Hippocampal formation (tissue), 2 donors: ENCODE measurements at places on chromosomes 3 and 15.

DNA sequence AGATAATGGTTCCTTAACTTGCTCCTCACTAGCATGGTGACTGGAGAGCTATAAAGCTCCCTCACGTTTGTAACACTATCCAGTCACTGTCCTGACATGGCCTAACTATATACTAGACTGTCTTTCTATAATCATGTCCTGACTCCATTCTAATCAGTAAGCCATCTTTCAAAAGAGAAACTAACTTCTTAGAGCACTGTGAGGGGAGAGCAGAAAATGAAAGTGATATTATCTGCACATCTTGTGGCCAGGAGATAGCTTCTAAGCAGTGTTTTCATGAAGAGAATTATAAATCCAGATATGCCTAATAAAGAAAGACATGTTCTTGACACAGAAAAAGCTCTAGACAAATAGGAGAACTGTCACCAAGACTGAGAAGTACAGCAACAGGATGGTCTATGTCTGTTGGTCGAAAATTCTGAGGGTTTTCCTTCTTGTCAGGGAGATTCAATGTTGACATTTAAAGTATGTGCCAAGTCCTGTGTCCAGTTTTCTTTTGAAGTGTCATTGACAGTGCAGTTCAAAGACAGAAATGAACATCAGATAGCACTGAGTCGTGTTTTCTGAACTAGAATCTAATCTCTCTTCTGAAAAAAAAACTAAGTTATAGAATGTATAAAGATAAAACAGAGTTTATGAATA is 230.6 kb upstream of the PEX5L start:
- DNase-seq = no peak

DNA sequence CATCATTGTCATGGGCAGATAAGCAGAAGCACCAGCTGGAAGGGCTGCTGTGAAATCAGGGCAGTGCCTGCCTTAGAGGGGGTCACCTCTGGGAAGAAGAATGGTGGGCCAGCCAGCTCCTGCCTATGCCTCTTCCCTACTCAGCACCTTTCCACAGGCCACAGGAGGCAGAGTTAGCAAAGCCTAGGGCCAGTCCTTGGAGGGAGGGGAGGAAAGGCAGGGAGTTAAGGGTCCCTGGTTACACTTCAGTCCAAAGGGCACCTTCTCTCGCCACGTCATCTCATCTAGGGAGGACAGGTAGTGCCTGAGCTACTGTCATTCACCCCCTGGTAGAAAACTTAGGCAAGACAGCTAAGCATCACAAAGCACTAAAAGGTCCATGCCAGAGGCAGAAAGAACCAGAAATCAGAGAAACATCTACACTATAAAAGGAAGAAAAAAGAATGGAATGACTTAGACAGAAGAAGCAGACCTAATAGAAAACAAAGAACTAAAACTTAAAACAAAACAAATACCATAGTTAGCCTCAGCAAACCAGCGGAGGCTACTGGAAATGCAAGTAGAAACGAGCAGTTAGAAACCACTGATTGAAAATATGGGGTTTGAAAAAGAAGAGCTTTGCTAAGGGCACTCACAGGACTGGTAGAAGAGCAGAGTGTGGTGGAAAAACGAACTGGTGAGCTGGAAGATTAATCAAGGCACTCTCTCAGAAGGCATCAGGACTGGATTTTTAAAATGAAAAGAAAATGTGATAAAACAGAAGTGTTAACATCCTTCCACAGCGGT is 84.2 kb downstream of the OSBPL10 start:
- DNase-seq = no peak

- DNase-seq = no peak
These were observed 168.7 kb upstream of the TMCO5A start for GRCh38 chr15:37765786-37766185.

DNA sequence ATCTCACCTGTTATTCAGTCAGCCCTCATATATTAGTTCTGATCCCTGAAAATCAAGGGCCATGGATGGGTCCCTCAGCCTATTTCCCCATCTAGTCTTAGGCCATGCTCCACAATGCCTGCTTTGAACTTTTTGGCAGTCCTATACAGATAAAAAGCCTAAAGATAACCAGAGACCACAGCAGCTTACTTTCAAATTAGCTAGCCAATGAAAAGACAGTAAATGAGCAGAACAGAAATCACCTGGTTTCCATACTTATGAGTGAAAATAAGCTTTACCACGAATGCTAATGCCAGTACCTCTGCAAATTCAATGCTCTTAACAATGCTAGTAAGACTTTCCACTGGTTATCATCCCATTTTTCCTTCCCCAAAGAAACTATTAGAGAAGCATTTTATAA is 141.6 kb upstream of the SPRED1 start:
- DNase-seq = no peak

GRCh38 chr3:179735321-179735720 is 82.5 kb downstream of the USP13 start:
- DNase-seq = no peak

- DNase-seq = no peak
These were observed 905 bp downstream of the HOMER2 start for GRCh38 chr15:82951472-82952157.

DNA sequence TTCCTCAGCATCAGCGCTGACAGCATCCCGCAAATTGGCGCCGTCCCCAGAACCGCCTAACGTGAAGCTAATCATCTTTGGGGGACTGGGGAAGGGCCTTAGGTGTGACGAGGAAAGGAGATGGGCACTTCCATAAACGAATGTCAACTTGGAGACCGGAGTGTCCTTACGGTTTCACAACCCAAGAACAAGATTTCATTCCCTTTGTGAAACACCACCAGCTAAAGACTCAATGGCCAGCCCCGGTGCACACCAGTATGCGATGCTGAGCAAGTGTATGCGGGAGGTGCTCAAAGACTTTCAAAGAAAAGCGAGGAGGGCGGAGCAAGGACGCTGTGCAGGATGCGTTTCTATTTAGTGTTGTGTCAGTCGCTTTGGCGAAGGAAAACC is 759 bp upstream of the TTBK2 start:
- peak; percentile 51 for DNase-seq
